ENCODE measurements at places on chromosomes 4 and X. TPM values are rescaled to one million over a fixed set of nuclear protein-coding genes. Genes with fewer than 3 reads are reported as not detected.

The ARHGEF6 gene
- polyA plus RNA-seq = 15.2 TPM

The WDR45 gene
- polyA plus RNA-seq = 89.9 TPM

The TMPRSS11B gene
- polyA plus RNA-seq = 0.06 TPM

The SNCA gene
- polyA plus RNA-seq = 3.4 TPM

- H3K27ac ChIP-seq = peak overlapping the region; percentile 89
- DNase-seq = no peak
- H3K36me3 ChIP-seq = peaks cover under 1% of the 10 kb centered on the region
- peak overlapping the region; percentile 26 for H3K4me3 ChIP-seq
- H3K4me1 ChIP-seq = peaks cover 58% of the 10 kb centered on the region
Measured at GRCh38 chr4:184384056-184384809, 90.1 kb downstream of the IRF2 start.

DNA sequence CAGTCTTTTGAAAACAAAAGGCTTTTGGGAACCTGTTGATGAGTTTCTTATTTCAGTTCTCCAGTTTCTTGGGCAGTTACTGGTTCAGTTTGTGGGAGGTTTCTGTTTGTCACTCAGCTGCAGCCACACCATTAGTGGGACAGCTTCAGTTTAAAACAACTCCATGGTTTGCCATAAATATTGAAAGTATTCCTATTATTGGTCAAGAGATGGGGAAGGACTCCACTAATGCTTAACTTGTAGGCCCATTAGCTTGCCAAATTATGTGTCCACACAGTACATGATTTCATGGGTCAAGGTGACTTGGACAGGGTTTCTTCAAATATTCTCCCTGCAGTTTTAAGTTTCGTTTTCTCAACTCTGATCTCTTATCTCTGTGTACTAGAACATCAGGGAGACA, 15.5 kb upstream of the ASIC5 start:
- H3K27me3 ChIP-seq = no peaks in the 10 kb centered on the region
- H3K4me1 ChIP-seq = no peaks in the 10 kb centered on the region
- no peaks in the 10 kb centered on the region for H3K36me3 ChIP-seq
- no peak overlapping the region for H3K27ac ChIP-seq
- H3K4me3 ChIP-seq = no peak overlapping the region

- no peaks in the 10 kb centered on the region for H3K4me1 ChIP-seq
- H3K36me3 ChIP-seq = no peaks in the 10 kb centered on the region
- no peak overlapping the region for H3K27ac ChIP-seq
- no peaks in the 10 kb centered on the region for H3K27me3 ChIP-seq
Measured at GRCh38 chr4:141389649-141390048, 169.0 kb downstream of the ZNF330 start.

GRCh38 chr4:62528874-62529273, 1328.7 kb downstream of the ADGRL3 start:
- no peak overlapping the region for H3K27ac ChIP-seq
- no peak overlapping the region for H3K4me3 ChIP-seq
- no peak for DNase-seq
- H3K4me1 ChIP-seq = no peaks in the 10 kb centered on the region
- H3K27me3 ChIP-seq = no peaks in the 10 kb centered on the region
- H3K36me3 ChIP-seq = no peaks in the 10 kb centered on the region
